Ascending aorta (tissue), 2 donors: ENCODE measurements at places on chromosomes 12 and 14.
A peak's percentile ranks its signal among the peaks of the same experiment; 100 is the strongest.

- DNase-seq, result peak; percentile 99
Measured at GRCh38 chr14:23095196-23096108, at the start of gene C14orf119. C14orf119 (plus strand) TSS chr14:23095505; CDS start chr14:23097659, 2,154 bp downstream.

DNA sequence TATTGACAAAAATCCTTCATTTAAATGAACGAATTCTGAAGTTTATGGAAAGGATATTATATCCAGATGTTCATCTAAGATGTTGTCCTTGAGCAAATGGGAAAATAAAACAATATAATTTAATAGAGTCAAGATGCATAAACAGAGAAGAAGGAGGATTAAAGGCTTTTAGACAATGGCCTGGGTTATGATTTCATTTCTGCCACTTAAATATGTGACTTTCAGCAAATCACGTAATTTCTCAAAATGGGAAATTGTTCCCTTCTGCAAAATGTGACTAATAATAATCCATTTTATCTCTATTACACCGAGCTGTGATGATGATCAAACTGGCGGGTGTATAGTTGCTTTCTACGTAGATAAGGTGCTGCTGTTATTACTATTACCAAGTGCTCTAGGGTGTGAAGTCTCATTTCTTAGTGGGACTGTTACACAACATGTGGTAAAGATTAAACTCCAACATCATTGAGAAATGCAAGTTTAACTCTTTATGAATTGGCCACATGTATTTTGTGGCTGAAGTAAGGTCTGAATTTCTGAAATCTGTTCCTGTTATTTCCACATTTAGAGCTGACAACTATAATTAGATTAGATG lies 157.0 kb downstream of the MYRFL start:
- no peak for DNase-seq

DNA sequence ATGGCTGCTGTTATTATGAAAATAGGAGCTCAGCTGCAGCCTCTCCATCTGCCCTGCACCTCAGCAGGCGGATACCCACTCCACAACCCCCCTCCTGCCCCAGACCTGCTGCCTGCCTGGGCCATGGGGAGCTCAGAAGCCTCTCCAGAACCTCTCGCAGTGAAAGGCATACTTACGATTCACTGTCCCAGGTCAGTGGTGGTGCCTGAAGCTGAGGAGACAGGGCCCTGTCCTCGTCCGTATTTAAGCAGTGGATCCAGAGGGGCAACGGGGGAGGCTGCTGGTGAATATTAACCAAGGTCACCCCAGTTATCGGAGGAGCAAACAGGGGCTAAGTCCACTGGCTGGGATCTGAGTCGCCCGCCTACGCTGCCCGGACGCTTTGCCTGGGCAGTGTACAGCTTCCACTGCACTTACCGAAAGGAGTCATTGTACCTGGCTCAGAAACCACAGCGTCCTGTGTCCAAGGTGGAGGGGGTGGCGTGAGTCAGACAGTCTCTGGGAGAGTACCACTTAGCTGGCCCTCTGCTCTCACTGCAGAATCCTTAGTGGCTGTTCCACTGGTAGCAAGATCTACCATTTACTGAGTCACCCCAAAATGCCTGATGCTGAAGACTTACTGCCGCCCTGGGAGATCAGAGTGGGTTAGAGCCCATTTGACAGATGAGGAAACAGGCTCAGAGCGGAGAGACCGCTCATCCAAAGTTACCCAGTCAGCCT lies at the start of gene SERPINA1:
SERPINA1 (minus strand) TSS at position 219 of the 720 bp plus-strand sequence. CDS start 5,365 bp downstream, outside the sequence.
- no peak for DNase-seq

GRCh38 chr12:7162691-7163114 lies 26.8 kb upstream of the PEX5 start:
- no peak for DNase-seq

DNA sequence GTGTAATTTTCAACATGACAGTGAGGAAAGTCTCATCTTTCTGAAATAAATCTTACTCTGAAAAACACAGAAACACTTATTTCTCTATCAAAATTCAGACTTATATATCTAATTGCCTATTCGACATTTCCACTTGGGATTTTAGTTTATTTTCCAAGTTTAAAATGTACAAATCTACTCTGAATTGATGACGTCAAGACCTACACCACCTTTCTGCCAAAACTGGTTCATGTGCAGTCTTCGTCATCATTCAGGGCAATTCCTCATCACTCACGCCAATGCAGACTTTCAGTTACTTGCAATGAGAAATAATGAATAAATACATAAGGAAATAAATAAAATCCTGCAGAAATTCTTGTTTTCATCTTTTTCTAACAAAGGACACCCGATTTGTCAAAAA lies 843.8 kb downstream of the C12orf50 start:
- DNase-seq, result no peak
